SJSA1 (cell line): ENCODE measurements at places on chromosomes 2 and 18. TPM values are rescaled to one million over a fixed set of nuclear protein-coding genes. Genes with fewer than 3 reads are reported as not detected.

GRCh38 chr2:223199531-223200515 lies 147.8 kb downstream of the KCNE4 start:
- no peak for DNase-seq

- DNase-seq: no peak
These were observed 614.0 kb downstream of the SLC4A3 start for GRCh38 chr2:220241423-220241822.

BBS5 gene
- 3.4 and 4.3 TPM in 2 replicates for total RNA-seq

CRYBA2 gene
- not detected in 2 replicates for total RNA-seq

- peak; percentile 39 for DNase-seq
These were observed 104.8 kb downstream of the TANC1 start for GRCh38 chr2:159073256-159073655.

DNA sequence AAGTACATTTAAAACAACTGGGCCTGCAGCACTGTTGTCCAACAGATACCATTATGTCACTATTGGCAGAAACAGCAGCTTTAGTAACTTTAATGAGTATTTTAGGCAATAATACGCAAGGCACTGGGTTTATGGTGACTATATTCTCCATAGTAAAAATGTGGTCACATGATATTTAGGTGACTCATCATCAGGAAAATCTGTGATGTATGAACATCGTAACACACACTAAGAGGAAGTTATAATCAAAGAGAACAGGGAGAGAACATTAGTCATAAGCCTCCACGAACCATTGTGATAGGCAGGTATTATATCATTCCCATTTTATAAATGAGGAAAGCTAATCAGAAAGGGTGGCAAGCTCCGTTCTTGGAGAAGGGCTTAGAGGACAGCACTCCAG lies 36.9 kb downstream of the RAPH1 start:
- no peak for DNase-seq

DNA sequence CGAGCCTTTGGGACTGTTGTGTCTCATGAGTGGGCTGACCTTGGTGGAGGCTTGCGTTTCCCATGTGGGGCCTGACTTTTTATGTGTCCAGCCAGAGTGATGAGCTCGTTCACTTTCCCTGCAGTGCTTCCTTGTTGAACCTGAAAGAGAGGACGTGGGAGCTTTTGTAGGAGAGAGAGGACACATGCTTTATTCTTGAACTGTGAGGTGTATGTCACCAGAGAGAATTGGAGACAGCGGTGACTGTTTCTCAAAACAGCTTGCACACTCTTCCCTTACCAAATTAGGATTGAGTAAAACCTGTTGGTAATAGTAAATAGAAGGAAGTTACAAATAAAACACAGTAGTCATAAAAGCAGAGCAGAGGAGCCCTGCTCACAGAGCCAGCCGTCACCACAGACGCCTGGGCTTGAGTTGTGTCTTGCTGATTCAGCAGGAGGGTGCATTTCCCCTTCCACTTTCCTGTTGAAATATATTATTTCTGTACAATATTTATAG lies 60.7 kb downstream of the INPP4A start:
- no peak for DNase-seq

- DNase-seq: no peak
These were observed 121.0 kb downstream of the MYO3B start for GRCh38 chr2:170298861-170299429.

DNA sequence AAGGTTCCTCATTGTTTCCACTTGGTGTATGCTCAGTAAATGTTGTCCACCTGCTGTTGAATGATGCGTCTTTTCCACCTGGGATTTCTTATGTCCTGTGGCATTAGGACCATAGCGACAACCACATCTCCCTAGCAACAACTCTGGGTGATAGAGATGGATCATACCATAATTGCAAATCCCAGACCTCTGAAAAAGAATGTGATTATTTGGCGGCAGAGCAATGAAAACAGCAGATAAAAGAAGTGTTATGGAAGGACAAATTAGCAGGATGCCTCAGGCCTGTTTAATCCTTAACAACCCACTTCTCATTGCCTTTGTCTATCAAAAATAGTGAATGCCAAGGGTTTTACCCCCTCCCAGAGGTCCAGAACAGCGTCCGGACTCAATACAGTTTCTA lies 278.9 kb downstream of the TSN start:
- DNase-seq: no peak

EVA1A gene
- total RNA-seq: 152 and 214 TPM in 2 replicates

DNA sequence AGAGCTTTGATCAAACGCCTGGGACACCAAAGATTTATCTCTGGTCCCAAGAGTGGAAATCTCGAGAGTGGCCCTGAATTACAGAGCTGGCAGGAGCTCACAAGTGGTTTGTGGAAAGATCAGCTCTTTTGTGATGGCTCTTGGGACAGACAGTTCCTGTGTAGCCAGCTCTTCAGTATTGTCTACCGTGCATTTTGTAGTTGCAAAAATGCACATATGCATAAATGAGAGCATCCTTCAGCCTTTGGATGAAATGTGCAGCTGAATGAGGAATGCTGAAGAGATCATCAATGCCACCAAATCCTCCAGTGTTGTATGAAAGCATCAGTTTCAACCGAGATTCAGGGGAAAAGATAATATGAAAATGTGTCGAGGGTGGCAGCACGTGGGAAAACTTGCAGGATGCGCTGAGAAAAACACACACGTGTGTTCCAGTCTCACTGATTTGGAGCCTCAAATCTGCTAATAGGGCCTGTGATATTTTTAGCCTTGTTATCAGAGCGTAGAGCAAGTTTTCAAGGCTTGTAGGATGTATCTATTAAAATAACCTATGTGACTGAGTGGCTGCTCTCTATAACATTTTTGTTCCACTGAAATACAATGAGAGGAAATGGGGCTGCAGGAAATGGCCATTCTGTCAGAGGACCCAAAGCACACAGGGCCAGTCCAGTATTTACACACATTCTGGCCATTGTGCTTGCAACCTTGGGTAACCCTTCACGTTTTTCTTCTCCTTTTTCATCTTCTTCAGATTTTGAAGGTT lies 138.7 kb downstream of the PRKCE start:
- DNase-seq: no peak

DNA sequence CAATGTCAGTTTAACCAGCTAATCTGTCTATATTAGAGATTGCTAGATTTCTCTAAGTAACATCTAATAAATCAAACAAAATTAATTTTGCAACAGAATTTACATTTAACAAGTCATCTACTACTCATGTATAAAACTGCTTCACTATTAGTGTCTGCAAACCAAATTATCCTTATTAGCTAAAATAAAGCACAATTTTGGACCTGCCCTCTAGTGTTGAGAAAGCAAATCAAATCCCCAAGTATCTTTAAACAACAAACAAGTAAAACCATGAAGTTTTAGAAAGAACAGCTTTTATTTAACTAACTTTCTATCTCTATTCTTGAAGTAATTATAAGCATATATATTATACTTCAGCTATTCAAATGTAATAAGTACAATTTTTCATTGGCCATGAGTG lies 113.1 kb upstream of the SP3 start:
- DNase-seq: no peak

GKN2 gene
- total RNA-seq: not detected in 2 replicates

GRCh38 chr2:195094330-195094729 lies 562.7 kb upstream of the SLC39A10 start:
- DNase-seq: no peak

- DNase-seq: no peak
These were observed 1508.5 kb upstream of the NXPH2 start for GRCh38 chr2:140288726-140289125.

NMUR1 gene
- total RNA-seq: 0.21 and 1.0 TPM in 2 replicates

- DNase-seq: no peak
These were observed 61.8 kb upstream of the TXNDC2 start for GRCh38 chr18:9823805-9824473.

RNF103 gene
- total RNA-seq: 6.6 and 11.8 TPM in 2 replicates

- DNase-seq: no peak
These were observed 6.0 kb upstream of the NEDD4L start for GRCh38 chr18:58038063-58038462.

DNA sequence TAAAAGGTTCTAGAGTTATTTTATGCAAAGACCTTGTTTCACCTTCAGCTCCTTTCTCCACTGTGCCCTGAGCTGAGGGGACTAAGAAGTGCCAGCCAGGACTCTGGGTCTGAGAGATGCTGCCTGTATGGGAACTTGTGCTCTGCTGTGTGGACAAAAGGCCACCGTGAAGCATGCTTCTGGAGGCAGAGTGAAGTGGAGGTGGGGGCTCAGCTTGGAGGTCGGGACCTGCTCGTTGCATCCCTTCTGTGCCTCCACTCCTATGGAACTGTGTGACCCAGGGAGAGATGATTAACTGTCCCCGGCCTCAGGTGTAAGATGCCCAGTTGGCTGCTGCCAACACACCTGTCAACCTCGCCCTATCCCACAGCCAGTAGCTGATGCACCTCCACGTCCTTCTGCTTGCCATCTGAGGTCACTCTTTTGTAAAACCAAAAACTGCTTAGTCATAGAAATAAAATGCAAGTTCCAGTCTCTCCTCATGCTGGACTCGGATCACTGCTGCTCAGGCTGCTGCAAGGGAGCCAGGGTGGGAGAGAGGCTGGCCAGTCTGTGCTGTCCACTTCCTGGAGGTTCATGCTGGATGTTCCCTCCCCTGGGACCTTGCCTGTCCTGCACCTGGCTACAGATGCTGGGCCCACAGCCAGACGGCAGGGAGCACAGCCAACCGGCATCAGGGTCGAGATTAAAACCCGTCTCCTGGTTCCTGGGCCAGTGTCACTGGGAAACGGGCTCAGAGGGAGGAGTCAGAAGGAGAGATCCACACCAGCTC lies 113.2 kb downstream of the ACKR3 start:
- DNase-seq: peak; percentile 27

- no peak for DNase-seq
These were observed 12.4 kb downstream of the CNNM4 start for GRCh38 chr2:96772903-96773671.

DNA sequence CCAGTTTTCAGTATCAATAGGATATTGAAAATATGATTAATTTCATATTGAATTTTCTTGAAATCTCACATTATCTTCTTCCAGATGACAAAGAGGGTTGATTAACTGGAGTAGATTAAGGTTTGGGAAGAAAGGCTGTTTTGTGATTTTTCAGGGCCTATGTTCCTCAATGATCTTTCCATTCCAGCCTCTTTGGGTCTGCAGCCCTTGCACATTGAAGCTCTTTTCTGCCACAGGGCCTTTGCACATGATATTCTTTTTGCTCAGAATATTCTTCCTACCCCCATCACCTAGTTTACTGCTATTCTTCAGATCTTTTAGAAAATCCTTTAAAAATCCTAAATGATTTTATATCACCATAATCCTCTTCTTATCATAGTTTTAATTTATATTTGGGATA lies 449.6 kb downstream of the PLCL1 start:
- no peak for DNase-seq

DNA sequence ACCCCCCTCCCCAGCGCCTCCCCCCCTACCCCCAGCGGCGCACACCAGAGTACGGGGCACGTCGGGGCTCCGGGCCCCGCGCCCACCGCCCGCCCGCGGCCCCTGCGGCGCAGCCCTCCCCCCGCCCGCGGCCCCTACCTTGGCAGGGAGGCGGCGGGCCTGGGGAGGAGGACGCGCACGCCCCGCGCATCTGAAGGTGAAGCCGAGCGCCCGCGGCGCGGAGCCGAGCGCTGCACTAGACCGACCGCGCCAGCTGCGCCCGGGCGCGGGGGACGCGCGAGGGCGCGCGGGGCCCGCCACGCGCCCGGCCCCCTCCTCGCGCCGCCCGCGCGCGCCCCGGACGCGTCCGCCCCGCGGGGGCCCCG lies at the start of gene ZNF516:
Gene ZNF516 (minus strand): TSS at position 237 of the 365 bp plus-strand sequence. CDS start 52,188 bp downstream, outside the sequence.
- DNase-seq: no peak

GTF2A1L gene
- 0.11 TPM in 1 of 2 replicates, not detected in the other for total RNA-seq

- no peak for DNase-seq
These were observed 40.6 kb downstream of the IWS1 start for GRCh38 chr2:127485694-127486071.

RGPD6 gene
- total RNA-seq: 12.7 and 30.9 TPM in 2 replicates

DNA sequence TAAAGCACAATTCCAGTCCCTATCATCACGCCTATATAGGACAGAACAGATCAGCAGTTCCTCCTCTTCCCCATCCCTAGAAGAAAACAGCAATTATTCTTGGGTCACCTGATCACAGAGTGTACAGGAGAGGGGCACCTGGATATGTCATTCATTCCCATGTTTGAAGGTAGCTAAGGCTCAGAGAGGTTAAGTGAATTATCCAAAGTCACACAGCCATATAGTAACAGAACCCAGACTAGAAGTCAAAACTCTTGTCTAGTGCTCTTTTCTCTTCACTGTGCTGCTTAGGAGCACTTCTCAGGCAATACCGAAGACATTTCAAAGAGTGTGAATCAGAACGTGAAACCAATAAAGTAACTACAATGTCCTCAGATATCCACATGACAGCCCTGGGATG lies 93.0 kb upstream of the ATL2 start:
- DNase-seq: no peak

GRCh38 chr2:168732100-168732499 lies 70.3 kb upstream of the NOSTRIN start:
- DNase-seq: no peak

DNA sequence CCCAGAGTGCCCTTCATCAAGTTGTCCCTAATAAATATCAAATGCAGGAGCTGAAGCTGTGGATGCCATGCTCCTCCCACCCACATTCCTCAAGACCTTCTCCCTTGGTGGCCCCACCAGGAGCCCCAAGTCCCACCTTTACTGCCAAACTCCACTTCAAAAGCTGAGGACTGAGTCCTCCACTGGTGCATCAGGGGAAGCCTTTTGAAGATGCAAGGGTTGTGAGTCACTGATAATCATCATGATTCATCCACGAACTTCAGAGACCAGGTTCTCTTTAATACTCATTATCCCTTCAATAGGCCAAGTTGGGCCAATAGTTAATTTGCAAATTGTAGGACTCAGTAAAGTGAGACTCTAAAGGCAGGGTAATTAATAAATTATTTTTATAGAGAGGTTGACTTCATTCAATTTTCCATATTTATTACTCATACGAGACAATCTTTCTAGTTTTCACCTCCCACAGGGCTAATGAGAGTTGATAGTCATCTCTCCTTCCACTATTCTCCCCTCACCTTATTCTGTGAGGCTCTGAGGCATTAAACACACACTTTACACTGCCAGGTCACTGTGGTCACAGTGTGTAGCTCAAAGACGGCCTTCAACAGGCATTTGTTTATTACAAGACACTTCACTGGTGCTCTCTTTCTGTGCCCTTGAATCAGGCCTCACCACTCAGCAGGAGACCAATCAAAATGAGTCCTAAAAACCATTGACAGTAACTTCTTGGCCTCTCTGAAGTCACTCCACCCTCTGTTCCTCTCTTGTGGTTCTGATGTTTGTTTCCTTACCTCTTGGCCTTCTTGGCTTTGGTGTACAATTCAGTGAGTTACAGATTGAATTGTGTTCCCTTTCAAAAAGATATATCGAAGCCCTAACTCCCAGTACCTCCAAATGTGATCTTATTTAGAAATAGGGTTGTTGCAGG lies 99.9 kb downstream of the TRIB2 start:
- no peak for DNase-seq

- DNase-seq: no peak
These were observed 118.7 kb downstream of the SPTBN1 start for GRCh38 chr2:54574860-54575247.

GRCh38 chr2:219563271-219563928 lies 7.9 kb downstream of the OBSL1 start:
- DNase-seq: no peak

TBR1 gene
- total RNA-seq: 0.03 TPM in 1 of 2 replicates, not detected in the other
